NAMALWA (cell line): ENCODE measurements at places on chromosomes 16 and 17.

- no peak for DNase-seq
Observed at GRCh38 chr17:75979705-75980187, 706 bp downstream of the TEN1 start.

DNA sequence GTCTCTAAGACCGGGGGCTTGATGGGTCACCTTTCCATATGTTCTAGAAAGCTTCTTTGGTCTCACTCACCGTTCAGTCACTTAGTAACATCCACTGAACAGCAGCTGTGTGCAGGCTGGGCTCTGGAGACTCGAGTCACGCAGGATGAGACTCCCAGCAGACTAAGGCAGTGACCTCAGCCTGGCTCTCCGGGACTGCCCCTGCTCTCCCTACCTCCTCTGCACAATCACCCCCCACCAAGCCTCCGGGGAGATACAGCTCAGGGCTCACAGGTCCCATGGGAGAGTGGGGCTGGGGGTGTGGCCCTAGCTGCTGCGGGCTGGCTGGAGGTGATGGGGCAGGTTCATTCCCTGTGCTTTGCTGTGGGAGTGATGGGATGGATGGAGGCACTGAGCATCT is 14.1 kb downstream of the FLYWCH2 start:
- peak; percentile 53 for DNase-seq

DNA sequence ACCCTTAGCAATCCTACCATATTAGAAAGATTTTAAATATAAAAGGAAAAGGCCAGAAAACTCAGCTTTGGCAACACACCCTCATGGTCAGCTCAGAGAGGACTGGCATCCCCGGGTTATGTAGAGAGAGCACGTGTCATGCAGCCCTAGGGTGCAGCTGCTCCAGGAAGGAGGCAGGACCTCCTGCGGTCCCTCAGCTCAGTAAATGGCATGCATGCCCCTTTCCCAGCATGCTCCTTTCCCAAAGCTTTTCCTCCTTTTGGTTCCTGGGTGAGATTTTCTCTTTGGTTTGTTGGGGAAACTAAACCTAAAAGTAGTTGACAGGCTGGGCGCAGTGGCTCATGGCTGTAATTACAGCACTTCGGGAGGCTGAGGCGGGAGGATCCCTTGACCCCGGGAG is 3.9 kb downstream of the GAN start:
- no peak for DNase-seq

DNA sequence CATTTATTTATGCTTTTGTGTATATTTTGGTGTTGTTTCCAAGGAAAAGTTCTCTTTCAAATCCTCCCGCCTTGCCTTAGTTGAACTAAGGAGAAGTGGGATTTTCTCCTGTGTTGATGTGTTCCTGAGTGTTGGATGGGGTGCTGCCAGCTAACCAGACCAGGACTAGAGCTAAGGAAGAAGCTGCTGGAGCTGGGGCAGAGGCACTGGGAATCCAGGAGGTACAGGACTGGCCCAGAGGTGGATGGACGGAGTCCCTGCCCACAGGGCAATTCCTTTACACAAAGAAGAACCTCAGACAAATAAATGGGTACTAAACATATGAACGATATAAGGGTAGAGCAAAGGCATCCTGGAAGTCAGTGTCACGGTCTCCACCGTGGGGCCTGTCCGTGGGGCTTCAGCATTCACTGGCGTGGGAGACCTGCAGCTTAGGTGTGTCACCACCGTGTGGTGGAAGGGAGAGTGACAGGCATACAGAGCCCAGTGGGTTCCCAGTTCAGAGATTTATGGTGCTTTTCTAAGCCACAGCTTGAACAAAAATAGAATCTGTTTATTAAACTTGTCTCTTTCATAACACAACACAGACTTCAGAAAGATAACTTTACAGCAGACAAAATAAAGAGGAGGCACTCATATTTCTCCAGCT is 270.7 kb downstream of the NTN1 start:
- peak; percentile 12 for DNase-seq

DNA sequence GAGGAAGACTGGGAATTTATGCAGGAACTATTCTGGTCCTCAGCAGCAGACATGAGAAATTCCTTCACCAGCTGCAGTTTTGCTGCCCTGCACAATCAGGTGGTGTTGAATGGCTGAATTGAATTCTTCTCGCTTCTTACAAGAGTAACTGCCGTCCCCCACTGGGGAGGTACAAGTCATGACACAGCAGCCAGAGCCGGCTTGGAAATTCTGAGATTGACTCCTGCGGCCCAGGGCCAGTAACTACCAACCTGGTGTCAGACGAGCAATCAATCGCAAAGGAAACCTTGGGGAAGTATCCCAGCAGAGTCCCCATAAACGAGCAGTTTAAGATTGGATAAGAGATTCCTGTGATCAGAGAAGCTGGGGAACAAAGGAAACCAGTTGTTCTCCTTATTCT is 30.7 kb downstream of the KNOP1 start:
- no peak for DNase-seq

DNA sequence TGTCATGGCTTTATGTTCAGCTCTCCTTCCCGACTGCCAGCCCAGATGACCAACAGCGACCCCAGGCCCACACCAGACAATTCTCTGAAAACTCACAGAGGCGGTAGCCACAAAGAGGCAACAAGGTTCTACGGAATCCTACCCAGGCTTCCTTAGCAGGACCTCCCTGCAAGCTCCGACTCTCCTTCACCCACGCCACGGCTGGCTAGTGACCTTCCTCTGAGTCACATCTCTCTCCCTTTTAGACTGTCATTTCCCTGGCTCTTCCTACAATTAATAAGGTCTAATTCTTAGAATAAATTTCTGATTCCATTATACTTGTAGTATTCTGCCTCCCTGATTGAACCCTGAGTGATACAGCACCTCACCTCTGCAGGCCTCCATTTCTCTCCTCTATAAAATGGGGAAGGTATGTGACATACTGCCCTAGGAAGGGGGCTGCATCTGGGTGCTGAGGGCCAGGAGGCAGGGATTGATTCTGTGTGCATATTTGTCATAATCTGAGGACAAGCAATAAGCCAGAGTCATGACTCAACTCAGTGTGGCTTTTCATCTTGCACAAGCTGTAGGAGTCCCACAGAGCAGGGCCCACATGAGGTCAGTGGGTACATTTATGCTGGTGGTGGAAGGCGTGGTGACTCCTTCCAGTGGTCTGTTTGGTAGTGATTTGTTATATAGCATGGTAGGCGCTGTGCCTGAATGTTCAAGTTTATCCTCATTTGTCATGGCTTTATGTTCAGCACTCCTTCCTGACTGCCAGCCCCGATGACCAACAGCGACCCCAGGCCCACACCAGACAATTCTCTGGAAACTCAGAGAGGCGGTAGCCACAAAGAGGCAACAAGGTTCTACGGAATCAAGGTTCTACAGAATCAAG is 46.2 kb downstream of the SMPD3 start:
- DNase-seq: no peak

GRCh38 chr17:45130681-45131615 is 1.4 kb downstream of the PLCD3 start:
- DNase-seq: no peak

- no peak for DNase-seq
Observed at GRCh38 chr17:73972056-73972455, 231.4 kb upstream of the RPL38 start.

DNA sequence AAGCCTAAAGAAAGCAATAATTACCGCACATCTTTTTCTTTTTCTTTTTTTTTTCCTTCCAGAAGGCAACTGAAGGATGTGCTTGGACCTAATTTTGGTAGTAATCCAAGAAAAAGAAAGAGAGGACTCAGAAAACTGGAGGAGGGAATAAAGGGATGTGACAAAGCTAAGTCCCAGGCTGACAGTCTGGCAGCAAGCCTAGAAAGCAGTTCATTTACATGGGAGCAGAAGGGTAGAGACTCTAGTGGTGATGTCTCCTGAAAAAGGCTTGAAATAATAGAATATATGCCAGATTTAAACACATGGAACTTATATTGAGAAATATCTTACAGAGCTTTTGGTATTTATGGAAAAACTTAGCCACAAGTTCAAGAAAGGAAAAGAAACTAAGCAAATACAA is 101.0 kb upstream of the SHISA6 start:
- no peak for DNase-seq

GRCh38 chr16:19227643-19228042 is 57.9 kb upstream of the CLEC19A start:
- DNase-seq: no peak

- DNase-seq: no peak
Observed at GRCh38 chr17:64537488-64537887, 30.7 kb downstream of the CEP95 start.

- DNase-seq: no peak
Observed at GRCh38 chr16:87877942-87878507, 8.7 kb upstream of the SLC7A5 start.
